ENCODE measurements at places on chromosomes 2 and 18.

DNA sequence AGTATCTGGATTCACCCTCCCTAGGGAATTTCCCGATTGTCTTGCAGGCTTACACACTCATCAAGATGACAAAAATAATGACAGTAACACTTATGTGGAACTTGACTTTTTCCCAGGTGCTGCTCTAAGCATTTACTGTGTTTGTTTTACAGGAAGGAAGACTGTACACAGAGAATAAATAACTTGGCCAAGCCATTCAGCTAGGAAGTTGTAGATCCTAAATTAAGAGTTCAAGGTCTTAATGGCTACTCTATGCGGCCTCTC lies 549 bp upstream of the DPP4 start:
- DNase-seq: no peak

DNA sequence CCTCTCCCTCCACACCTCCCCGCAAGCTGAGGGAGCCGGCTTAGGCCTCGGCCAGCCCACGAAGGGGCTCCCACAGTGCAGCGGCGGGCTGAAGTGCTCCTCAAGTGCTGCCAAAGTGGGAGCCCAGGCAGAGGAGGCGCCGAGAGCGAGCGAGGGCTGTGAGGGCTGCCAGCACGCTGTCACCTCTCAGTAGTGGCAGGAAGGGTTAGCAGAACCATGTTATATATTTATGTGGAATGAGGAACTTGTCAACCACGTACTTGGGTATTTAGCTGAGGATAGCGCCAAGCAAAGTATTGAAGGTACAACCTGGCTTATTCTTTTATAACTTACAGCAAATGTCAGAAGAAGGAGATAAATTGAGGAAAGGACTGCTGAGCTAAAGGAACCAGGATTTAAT lies 144.1 kb upstream of the MGAT5 start:
- no peak for DNase-seq

DNA sequence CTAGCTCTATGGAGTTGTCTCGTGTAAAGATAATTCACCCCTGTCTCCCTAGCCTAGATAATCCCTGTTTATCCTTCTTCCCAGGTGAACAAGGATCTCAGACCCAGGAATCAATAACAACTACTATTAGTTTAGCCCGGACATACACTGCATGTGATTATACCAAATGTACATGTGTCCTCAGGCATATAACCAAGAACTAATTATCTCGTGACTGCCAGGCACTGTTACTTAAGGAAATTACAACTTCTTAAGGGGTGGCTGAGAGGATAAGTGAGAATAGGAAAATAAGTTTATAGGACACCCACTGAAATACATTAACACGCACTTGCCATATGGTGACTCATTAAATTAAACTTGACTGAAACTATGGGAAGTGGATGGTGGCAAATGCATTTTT lies 126.6 kb downstream of the CNTNAP5 start:
- DNase-seq: no peak

GRCh38 chr2:113282747-113283533 lies 4.2 kb upstream of the PAX8 start:
- DNase-seq: no peak

GRCh38 chr18:72201032-72201431 lies 343.1 kb downstream of the CBLN2 start:
- no peak for DNase-seq
